Prostate gland (tissue), 2 donors: ENCODE measurements at places on chromosomes 13 and 19. TPM values are rescaled to one million over a fixed set of nuclear protein-coding genes. Genes with fewer than 3 reads are reported as not detected.

NAPSA gene
- 5.0 TPM for total RNA-seq

ZNF578 gene
- 10.2 TPM for total RNA-seq

GRCh38 chr19:33382982-33383381 lies 9.5 kb downstream of the CEBPG start:
- no peaks in the 10 kb centered on the region for H3K27me3 ChIP-seq
- no peak overlapping the region for H3K4me3 ChIP-seq
- no peak overlapping the region for H3K27ac ChIP-seq
- H3K4me1 ChIP-seq = no peaks in the 10 kb centered on the region
- DNase-seq = no peak

- no peaks in the 10 kb centered on the region for H3K36me3 ChIP-seq
- H3K4me3 ChIP-seq = no peak overlapping the region
- peaks cover 12% of the 10 kb centered on the region for H3K27me3 ChIP-seq
- H3K27ac ChIP-seq = no peak overlapping the region
- no peak for DNase-seq
Observed at GRCh38 chr19:3268326-3268725, 43.9 kb downstream of the CELF5 start.

DNA sequence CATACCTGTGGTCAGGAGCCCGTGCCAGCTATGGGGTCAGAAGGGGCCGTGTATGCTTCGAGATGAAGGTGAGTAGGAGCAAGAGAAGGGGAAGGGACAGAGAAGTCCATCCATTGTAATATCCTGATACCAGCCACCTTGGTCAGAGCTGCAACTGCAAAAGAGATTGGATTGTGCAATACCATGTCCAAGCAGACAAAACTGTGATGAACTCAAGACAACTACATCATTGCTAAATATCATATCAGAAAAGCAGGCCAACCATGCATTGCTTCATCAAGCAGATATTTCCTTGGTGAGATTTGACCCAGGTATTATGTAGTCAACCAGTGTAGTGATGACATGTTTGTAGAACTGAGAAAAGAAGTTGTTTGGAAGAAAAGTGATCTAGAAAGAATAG lies 12.1 kb downstream of the HNRNPUL1 start:
- H3K4me3 ChIP-seq = no peak overlapping the region
- no peak for DNase-seq
- H3K4me1 ChIP-seq = no peaks in the 10 kb centered on the region
- H3K36me3 ChIP-seq = peaks cover 52% of the 10 kb centered on the region
- no peaks in the 10 kb centered on the region for H3K27me3 ChIP-seq

GRCh38 chr19:52566588-52566987 lies 3.5 kb upstream of the ZNF701 start:
- no peaks in the 10 kb centered on the region for H3K36me3 ChIP-seq
- DNase-seq = no peak
- H3K4me1 ChIP-seq = no peaks in the 10 kb centered on the region
- H3K4me3 ChIP-seq = no peak overlapping the region
- no peaks in the 10 kb centered on the region for H3K27me3 ChIP-seq

GRCh38 chr13:86992251-86992650 lies 678.9 kb upstream of the SLITRK5 start:
- H3K36me3 ChIP-seq = no peaks in the 10 kb centered on the region
- no peaks in the 10 kb centered on the region for H3K27me3 ChIP-seq

- no peak overlapping the region for H3K4me3 ChIP-seq
- H3K27ac ChIP-seq = no peak overlapping the region
- no peak for DNase-seq
- no peaks in the 10 kb centered on the region for H3K36me3 ChIP-seq
- H3K4me1 ChIP-seq = no peaks in the 10 kb centered on the region
- H3K27me3 ChIP-seq = no peaks in the 10 kb centered on the region
Observed at GRCh38 chr19:15028490-15028889, 20.8 kb upstream of the CASP14 start.

GRCh38 chr19:5458420-5458819 lies 3.2 kb downstream of the ZNRF4 start:
- no peak for DNase-seq
- no peak overlapping the region for H3K4me3 ChIP-seq
- no peaks in the 10 kb centered on the region for H3K4me1 ChIP-seq
- no peak overlapping the region for H3K27ac ChIP-seq

DNA sequence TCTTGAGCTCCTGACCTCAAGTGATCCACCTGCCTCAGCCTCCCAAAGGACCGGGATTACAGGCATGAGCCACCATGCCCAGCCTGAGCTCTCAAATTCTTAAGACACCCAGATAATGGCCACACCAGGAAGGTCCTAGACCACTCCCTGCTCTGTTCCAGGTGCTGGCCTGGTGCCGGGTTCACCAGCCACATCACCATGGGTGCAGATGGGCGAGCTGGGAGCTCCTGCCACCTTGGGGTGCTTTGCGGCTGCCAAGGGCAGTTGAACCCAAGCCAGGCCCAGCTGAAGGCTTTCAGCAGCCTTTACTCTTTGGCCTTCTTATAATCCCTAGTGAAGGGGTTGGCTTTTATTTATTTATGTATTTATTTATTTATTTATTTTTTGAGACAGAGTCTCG lies 4.9 kb downstream of the HPN start:
- H3K4me1 ChIP-seq = peaks cover 18% of the 10 kb centered on the region
- no peak for DNase-seq
- H3K27me3 ChIP-seq = no peaks in the 10 kb centered on the region
- no peak overlapping the region for H3K4me3 ChIP-seq
- no peak overlapping the region for H3K27ac ChIP-seq
- H3K36me3 ChIP-seq = no peaks in the 10 kb centered on the region
